ENCODE measurements at places on chromosomes 1 and 21.

DNA sequence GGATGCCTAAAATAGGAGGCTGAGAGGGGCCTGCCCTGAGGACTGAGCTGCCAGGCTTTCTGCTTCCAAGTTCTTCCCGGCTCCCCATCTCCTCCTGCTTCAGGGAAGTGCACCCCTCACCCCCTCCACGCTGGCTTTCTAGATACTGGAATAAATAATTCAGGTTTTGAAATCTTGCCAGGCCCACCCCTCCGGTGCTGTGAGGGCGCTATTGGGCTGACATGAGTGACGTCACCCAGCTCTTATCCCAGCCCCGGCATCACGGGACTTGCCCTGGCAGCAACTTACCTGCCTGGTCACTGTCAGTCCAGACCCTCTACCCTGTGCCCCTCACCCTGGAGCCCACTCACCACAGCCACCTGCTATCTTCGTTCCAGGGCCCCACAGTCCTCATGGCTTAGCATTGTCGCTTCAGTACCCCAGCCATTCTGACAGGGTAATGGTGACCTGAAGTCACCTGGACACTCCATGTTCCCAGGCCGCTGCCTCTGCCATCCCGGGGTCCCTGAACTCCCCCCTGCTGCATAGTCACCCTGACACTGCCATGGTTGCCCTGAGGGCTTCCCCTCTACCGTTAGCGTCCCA is 819 bp upstream of the GPR3 start:
- peak; percentile 44 for DNase-seq

DNA sequence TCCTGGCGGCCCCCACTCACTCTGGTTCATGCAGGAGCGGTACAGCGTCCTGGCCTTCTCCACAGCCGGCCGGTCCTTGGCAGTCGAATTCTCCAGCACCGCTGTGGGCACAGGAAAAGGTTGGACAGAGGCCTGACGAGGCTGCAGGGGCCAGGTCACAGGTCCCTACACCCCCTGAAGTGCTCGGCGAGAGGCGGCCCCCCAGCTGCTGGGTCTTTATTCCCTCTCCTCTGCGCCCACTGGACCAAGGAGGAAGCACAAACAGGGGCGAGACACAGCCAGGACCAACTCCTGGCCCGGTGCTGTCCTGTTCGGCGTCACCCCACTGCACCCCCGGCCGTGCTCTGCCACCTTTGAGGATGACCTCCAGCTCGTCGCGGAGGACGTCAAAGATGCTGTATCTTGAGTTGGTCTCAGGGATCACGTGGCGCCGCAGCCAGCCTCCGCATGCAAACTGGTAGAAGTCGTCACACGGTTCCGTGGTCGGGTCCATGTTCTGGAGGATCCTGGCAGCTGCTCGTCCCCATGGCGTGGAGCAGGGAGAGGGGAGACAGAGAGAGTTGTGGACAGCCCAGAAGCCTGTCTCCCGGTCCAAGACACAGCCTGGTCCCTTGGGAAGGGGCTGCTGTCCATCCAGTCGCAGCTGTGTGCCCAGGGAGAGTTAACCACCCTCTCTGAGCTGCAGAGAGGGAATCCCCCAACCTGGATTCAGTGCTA is 22.9 kb downstream of the PRXL2B start:
- DNase-seq = no peak

- DNase-seq = no peak
Observed at GRCh38 chr1:224745394-224745793, 129.3 kb downstream of the CNIH3 start.

DNA sequence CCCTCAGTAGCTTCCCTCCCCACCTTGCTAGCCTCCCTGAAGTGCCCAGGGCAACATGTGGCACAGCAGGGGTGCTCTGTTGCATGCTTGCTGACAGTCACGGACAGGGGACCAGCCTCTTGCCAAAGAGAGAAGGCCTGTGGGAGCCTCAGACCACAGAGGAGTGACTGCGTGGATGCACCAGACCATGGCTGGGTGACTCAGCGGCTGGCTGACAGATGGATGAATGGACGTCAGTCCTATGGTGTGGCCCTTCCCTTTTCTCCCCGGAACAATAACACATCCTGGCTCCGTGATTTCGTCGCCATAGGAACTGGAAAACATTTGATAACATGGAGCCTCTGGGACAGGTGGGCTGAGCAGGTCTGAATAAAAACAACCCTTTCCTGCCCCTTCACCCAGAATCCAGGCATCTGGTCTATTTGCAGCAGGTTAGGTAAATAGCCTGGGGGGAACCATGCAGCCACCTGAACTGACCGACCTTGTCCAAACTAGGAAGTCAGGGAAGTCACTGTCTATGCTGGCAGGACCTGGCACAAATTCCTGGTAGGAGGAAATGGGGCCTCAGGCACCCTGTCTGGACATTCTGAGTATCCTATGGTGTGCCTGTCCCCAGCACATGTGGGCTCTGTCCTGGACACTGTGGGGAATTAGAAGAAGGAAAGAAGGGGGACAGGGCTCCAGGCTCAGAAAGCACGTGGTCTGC is 53.3 kb downstream of the NENF start:
- no peak for DNase-seq

DNA sequence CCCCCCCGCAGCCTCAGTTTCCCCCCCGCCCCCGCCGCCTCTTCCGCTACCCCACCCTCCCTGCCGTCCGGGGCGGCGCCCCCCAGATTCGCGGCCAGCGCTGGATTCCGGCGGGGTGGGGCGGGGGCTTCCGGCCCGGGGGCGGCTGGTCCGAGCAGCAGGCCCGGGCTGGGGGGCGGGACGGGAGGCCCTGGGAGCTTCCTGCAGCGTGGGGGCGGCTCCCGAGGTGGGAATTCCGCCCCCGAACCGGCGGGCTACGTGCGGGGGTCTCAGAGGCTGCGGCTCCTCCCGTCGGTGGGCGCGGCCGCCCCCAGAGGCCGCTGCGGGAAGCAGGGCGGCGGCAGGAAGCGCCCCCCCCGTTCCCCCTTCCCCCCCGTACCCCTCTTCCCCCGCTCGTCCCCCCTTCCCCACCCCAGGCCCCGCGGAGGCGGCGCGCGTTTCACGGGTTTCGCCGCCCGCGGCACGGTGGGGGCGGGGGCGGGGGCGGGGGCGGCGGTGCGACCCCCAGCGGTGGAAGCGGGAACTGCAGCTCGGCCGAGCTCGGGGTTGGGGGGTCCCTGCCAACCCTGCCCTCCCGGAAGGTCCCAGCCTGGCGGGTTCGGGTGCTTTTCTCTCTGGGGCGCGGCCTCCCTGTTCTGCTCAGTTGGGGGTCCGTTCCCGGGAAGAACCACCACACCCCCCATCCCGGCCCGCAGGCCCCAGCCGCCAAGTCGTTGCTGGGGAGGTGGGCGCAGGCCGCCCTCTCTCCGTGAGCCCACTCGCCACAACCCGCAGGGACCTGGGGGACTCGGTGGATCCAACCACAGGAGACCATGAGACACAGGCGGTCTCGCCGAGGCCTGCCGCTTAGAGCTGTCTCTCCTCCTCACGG is 76.3 kb downstream of the MORN1 start:
- peak; percentile 50 for DNase-seq

DNA sequence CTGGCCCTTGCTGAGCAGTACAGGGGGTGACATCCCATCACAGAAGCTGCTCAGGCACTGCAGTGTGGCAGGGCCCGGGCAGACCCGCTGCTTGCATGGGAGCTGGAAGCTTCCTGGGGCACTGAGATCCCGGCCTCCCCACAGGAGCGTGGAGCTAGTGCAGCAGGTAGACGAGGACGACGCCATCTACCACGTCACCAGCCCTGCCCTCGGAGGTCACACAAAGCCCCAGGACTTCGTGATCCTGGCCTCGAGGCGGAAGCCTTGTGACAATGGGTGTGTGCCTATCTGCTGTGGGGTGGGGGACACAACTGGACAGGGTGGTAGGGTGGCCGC is 16.4 kb downstream of the FAM151A start:
- DNase-seq = no peak

DNA sequence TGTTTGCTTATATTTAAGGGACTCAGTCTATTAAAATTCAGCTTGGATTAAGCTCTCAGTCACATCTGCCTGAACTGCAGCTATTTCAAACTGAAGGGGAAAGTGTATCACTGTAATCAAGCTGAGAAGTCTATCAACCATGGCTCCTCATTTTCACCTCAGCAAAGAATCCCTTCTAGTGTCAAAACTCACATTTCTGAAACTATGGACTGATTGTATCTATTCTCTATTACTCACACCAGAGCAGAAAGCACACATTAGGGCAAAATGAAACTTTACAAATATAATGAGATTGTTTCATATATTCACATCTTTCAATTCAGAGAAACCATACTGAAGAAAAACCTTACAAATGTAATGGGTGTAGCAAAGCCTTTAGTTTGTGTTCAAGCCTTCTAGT is 14.6 kb upstream of the C1orf146 start:
- no peak for DNase-seq

- no peak for DNase-seq
Observed at GRCh38 chr1:192817246-192817645, 8.4 kb downstream of the RGS2 start.

DNA sequence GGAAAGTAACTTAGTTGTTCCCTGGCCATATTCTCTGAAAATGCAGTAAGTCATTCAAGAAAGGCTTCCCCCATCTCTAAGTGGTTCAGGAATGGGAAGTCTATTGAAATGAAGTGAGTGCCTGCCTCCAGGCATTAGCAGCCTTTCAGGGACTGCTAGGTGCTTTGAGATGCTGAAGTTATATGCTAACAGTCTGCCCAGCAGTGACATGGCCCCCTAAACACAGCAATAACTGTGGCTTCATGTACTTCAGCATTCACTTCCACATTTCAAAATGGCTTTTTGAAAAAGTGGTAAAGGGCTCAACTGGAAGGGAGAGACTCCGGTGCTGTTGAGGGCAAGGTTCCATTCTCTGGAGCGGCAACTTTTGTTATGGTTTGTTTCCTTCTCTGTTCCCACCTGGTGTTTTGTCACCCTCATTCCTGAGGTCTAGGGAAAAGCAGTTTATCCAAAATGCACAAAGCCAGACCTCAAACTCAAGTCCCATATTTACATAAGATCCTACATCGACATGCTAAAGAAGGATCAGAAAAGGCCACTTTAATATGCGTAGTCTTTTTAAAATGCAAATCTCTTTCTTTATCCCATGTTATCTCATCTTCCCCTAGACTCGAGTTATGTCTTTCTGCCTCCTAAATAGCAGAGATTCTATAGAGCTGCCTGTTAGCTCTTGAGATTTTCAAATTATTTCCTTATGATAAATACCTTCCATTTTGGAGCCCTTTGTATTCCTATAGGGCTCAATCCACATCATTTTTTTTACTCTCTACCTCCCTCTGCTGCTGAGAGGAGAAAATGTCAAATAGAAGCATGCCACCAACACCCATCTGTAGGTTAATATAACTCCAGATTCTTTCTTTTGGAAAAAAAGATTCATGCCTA is 34.2 kb upstream of the LRRC8C start:
- peak; percentile 67 for DNase-seq

- no peak for DNase-seq
Observed at GRCh38 chr1:235495551-235495950, 8.7 kb downstream of the B3GALNT2 start.

DNA sequence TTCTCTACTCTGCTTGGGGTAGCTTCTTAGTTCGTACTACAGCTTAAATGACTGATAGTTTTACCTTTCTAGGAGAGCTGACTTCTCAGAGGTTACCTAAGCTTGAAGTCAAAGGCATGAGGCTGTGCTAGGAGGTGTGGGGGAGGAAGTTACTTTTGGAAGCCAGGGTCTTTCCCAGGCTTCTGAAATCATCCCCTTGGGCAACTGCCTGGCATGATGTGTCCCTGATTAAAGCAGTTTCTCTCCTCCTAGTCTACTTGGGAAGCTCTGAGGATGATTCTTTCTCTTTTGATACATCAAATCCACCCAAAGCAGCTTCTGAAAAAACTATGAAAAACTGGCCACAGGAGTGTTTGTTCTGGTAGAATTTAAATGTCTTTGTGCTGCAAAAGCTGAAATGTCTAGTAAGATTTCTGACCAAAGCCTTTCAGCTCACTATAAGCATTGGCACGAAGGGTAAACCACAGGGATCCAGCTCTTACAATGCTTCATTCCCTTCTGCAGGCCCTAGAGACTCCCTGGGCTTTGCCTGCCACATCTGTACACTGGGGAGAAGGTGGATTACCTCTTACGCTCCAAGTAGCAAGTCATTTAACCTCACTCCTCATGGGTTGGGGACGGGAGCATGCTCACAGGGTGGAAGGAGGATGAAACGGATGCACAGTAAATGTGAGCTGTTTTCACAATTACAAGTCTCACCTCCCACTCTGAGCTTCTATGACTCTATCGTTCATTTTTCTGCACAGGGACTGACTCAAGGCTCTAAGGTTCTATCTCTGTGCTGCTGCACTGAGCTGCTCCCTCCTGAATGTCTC is 59.6 kb downstream of the RUNX1 start:
- no peak for DNase-seq

DNA sequence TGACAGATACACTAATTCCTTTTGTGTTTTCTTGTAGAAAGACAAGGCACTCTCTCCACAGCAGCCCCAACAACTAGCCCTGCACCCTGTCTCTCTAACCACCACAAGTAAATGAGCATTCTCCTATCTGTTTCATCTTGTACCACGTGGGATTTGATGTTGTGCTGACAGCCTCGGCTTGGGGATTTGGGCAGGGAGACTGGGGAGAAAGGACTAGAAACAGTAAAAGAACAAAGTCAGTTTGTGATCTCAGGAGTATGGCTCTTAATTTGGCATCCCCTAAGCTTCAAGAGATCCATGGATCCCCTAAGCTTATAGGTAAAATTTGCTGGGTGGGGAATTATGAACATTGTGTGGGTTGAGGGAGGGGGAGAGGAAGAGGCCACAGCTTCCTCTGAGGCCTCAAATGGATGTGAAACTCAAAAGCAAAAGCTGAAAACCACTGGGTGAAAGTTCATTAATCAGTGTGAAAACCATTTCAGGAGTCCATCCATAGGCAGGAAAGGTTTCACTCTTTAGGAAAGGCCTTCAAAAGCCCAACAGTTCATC is 3.1 kb downstream of the C1orf162 start:
- no peak for DNase-seq

DNA sequence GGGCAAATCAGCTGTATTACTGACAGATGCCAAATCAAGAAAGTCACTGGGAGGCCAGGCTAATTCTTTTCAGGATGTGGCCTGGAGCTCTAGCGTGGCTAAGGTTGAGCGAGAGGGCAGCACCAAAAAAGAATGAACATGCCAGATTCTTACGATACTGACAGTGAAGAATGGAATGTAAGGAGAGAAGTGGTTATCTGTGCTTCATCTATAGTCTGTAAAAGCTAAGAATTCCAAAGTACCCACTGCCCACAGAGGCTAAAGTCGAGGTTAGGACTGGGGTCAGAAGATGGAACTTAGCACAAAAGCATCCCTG is 32.7 kb downstream of the TFAP2E start:
- no peak for DNase-seq

DNA sequence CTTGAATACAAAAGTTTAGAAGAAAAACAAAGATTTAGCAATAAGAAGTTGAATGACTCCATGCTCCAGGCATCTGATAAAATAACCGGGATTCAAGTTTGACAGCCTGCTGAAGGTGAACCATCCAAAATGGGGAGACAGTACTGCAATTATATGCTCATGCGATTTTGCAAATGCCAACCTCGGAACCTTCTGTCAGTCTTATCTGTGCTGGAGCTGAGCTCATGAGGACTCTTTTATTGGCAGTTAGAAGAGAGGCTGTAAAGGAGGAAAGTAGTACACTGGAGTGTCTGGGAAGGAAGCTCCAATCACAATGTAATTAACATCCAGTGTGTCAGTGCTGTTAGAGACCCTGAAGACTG is 170.0 kb downstream of the GALNT2 start:
- no peak for DNase-seq

Data from NAMALWA (cell line).